ENCODE measurements at places on chromosomes 1 and 21.

- peak; percentile 18 for DNase-seq
Measured at GRCh38 chr1:96845464-96845863, 123.9 kb downstream of the PTBP2 start.

DNA sequence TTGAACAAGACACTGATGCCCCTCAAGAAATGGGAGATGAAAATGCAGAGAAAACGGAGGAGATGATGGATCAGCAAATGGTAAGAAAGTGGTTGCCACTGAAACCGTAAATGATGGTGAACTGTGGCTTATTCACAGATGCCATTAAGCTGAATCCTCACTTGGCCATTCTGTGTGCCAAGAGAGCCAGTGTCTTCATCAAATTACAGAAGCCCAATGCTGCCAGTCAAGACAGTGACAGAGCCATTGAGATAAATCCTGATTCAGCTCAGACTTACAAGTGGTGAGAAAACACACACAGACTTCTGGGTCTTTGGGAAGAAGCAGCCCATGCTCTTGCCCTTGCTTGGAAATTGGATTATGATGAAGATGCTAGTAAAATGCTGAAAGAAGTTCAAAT lies 52.5 kb downstream of the NBPF6 start:
- no peak for DNase-seq

GRCh38 chr1:29804181-29804899 lies 568.0 kb downstream of the PTPRU start:
- no peak for DNase-seq

DNA sequence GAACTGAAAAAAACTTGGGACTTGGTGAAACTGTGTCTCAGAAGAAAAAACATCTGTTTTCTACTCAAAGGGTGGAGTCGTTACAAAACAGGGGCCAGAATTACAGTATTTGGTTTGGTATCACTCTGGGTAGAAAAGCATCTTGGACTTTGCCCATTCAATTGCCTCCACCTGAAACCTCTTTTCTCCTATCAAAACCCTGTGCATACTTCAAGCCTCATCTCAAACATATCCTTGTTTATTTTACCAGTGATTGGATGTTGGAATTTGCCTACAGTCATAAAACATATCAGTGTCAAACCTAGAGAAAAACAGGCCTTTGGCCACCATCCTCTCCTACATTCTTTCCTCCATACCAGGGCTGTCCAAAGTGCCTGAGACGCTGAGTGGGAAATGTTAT lies 281.5 kb downstream of the PLPP3 start:
- DNase-seq = no peak

DNA sequence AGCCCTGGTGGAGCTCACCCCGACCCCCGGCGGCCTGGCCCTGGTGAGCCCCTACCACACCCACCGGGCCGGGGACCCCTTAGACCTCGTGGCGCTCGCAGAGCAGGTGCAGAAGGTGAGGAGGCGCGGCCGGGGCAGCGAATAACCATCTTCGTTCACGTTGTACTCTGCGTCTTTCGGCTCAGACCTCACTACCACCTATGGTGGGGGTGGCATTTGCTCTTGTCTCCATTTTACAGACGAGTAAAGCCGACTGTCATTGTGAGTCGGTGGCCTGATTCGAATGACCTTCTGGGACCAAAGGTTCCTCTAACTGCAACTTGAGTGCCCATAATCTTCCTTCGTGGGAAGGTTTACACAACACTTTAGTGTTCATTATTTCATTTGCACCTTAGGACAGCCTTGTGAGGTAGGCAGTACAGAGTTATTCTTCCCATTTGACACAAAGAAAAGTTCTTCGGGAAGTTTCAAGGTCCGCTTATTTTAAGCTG lies 506 bp downstream of the C1orf50 start:
- no peak for DNase-seq

- DNase-seq = no peak
Measured at GRCh38 chr1:236750928-236751327, 44.2 kb upstream of the MTR start.

DNA sequence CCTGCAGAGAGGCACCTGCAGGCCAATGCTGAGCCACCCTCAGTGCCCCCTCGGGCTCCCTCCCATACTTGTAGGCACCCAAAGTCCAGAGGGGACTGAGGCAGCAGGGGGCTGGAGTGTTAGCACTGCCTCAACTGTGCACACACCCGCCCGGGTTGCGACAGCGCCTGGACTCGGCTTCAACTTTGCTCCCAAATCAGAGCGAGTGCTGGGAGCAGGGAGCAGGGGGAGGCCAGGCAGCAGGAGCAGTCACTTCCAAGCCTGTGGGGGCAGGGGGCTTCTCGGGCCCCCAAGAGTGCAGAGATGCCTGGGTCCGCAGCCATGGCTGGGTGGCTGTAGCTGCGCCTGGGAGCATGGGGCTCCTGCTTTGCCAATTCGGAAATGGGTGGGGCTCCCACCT lies 79.5 kb downstream of the DISP1 start:
- no peak for DNase-seq

- DNase-seq = no peak
Measured at GRCh38 chr1:29880556-29880955, 644.2 kb downstream of the PTPRU start.

GRCh38 chr1:51518033-51518585 lies 957 bp downstream of the EPS15 start:
- peak; percentile 65 for DNase-seq

- no peak for DNase-seq
Measured at GRCh38 chr1:7868070-7868780, 15.4 kb upstream of the UTS2 start.

DNA sequence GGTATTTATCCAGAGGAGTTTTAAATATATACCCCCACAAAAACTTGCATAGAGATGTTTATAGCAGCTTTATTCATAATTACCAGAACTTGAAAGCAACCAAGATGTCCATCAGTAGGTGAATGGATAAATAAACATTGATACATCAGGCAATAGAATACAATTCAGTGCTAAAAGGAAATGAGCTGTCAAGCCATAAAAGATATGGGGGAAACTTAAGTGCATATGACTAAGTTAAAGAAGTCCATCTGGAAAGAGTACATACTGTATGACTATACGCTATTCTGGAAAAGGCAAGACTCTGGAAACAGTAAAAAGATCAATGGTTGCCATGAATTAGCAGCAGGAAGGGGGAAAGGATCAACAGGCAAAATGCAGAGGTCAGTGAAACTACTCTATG lies 366.7 kb downstream of the HHIPL2 start:
- DNase-seq = no peak

DNA sequence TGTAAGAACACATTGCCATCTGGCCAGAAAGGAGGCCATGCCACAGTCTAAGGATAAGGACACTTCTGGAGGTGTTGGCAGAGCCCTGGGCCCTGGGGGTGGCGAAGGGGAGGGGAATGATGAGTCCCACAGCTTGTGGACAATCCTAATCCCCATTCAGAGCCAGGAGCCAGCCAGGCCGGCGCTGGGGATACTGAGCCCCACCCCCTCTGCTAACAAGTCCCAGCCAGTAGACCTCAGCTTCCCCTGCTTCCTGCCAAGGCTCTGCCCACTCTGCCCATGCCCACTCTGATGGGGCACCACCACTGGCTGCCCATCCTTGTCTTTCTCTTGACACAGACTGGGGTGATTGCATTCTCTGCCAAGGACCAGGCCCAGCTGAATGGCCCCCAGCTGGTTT lies 71.9 kb downstream of the NAV1 start:
- no peak for DNase-seq

GRCh38 chr1:92583821-92584760 lies 97.4 kb upstream of the GFI1 start:
- peak; percentile 39 for DNase-seq

DNA sequence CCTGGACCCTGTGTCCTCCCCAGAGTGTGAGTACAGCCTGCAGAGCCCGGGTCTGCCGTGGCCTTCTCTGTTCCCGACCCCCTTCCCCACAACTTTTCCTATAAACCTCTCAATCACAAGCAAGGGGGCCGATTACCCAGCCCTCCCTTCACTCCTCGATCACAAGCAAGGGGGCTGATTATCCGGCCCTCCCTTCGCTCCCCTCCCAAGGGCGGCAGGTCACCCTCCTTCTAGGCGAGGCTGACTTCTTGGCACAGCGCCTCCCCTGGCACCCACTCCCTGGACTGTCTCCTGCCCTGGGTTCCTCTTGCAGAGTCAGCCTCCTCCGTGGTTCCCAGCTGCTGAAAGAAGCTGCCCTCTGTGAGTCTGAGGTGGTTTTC lies 12.3 kb upstream of the LDLRAP1 start:
- DNase-seq = no peak

GRCh38 chr1:31346785-31347184 lies 26.1 kb downstream of the FABP3 start:
- no peak for DNase-seq

- no peak for DNase-seq
Measured at GRCh38 chr1:110308247-110308646, 30.9 kb upstream of the RBM15 start.

- peak; percentile 25 for DNase-seq
Measured at GRCh38 chr1:117928881-117929342, 509 bp downstream of the GDAP2 start.

DNA sequence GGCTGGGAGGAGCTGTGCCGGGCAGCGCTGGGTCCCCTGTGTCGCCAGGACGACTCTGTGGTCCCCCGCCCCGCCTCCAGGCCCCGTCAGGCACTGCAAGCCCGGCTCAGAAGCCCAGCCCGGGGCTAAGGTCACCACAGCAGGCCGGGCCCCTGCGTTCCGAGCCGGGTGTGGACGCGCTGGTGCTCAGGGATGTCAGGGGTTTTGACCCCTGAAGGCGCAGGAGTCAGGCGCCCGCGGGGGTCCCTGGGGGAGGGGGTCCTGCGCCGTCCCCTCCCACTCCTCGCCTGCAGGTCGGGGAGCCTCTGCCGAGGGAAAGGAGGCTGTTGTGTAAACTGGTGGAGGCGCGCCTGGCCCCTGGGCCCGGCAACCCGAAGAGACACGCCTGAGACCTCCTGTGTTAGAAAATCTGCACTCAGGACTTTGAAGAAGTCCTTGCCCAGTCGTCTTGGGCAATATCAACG lies 23.7 kb upstream of the TMEM54 start:
- DNase-seq = no peak

GRCh38 chr1:30525631-30525970 lies 197.8 kb downstream of the MATN1 start:
- no peak for DNase-seq

DNA sequence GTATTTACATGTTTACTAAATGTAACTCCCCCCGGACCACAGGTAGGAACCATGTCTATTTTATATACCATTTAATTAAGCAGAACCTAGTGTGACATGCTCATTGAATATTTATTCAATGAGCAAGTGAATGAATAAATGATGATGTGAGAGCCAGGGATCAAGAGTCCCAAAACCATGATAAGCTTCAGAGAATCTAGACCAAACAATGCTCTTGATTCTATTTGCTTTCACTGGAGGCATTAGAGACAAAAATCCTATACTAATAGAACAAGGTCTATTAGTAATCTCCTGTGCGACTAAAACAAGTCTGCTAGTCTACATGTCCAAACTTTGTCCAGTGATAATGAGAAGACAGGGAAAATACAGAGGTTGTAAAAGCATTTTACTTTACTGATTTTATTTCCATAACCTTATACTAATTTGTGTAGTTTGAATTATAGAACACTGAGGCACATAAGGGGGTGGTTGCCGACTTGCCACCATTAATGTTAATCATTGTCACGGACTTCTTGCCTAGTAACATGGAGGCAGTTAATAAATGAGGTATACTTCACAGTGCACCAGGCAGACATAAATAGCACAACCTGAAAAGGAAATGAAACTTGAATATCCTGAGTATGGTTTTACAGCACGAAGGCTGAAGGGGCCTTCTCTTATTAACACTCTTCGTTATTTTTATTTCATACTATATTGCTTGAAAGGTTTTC lies 69.8 kb downstream of the TBX15 start:
- peak; percentile 6 for DNase-seq

DNA sequence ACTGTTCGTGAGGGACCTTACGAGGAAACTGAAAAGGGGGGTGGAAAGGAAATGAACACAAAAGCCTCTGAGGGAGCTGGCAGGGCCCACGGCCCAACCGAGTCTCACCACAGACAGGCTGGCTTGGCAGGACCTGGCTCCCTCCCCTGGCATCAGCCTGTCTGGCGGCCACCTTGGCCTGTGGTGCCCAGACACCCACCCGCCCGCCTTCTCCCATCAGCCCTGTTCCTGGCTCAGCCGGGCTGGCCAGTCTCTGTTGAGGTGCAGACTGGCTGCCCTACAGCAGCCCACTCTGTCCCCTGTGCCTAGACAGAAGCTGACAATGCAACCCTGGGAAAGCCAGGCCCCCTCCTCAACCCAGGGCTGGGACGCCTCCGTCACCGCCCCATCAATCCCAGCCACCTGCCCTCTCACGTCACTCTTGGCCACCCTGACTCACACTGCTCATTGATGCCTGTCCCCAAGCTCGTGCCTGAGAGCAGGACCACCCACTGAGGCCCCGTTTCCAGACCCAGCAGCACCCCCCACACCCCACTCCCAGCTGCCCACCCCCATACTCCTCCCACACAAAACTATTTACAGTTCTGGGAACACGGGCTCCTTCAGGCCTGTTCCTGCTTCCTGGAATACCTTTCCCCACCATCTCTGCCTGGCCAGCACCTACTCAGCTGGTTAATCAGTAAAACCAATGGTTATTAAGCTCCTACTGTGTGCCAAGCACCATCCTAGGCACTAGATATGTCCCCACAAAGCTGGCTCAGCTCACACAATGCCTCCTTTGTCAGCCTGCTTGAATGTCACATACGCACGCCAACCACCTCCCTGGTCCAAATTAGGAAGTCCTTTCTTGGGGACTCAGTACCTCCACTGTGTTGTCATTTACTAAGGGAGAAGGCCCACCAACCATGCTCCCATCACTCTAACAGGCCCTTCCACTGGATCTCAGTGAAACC lies 22.7 kb downstream of the SDC3 start:
- DNase-seq = no peak

- no peak for DNase-seq
Measured at GRCh38 chr1:216929870-216930582, 206.8 kb upstream of the ESRRG start.

DNA sequence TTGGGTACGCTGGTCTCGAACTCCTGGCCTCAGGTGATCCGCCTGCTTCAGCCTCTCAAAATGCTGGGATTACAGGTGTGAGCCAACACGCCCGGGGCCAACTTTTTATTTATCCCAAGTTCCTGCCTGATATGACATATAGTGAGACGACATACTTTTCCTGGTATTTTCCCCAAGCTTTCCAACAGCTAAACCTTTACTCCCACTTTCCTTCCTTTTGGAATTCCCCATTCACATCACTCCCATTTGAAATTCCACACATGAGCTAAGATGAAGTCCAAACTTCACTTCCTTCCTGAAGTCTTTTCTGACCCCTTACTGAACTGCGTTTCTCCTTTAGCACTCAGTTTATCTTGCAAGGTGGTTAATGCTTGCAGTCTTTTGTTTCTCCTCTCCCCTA lies 64.1 kb downstream of the S1PR1 start:
- no peak for DNase-seq

DNA sequence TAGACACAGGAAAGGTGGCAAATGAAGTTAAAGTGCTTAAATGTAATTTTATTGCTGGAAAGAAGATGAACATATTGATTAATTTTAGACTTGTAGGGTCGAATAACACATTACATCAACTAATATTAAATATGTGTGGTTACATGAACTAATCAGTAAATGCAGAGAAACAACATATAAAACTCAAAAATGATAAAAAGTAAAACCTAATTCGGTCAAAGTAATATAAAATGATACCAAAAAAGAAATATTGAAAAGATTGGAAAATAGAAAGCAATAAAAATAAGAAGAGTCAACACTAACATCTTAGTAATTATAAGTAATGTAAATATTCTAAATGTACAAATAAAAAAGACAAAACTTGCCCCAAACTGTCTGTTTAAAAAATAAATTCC lies 43.3 kb downstream of the CD53 start:
- DNase-seq = no peak
